ENCODE measurements at places on chromosomes 1 and 21.

DNA sequence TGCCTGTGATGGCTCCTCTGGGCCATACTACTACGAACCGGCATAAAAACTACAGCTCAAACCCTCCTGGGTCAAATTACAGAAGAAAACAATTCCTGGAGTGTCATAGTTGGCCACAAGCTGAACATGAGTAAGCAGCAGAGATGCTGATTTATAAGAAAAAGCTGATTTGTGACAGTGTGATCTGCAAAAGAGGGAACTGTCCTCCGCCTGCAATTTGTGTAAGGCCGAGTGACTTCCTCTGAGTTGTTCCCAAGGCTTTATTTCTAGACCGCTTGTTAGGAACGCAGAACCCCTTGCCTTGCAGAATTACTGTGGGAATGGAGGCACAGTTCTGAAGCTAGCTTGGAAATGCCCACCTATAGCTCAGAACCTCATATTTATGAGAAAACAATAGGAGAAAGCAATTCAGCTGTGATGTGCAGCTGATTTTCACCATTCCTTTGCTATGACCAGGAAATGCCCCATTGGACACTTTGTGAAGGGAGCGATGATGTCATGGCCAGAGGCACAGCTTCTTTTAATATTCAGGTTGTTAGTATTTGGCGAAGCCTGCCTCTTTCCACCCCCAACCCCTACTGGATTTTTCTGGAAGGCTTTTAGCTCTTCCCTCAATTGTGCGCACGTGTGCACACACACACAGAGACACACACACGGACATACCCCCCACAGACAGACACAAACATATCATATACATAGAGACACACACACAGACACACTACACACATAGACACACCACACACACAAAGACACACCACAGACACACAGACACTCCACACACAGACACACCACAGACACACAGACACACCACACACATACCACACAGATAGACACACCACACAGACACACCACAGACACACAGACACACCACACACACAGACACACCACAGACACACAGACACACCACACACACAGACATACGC lies 47.6 kb downstream of the IER5 start:
- no peak for DNase-seq

DNA sequence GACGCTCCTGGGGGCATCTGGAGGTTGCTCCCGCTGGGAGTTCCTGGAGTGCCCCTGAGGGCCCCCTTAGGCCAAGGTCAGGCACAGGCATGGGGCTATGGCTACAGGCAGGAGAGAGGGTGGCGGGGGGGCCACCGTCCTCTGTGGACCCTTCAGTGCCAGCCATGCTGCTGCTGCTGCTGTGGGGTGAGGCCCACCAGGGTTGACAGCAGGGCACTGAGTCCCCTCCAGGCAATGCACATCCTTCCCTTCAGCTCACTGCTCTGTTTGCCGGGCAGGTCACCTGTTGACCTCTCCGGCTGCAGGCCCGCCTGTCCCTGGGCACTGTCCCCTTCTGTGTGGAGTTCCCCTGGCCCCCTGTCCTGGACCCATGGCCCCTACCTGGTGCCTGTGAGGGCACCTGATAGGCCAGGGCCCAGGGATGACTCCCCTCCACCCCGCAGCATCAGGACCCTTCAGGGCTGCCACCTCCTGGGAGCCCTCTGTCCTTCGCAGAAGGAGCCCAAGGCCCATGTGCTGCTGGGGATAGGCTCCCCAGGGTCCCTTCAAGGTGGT lies 34.1 kb upstream of the ADARB1 start:
- no peak for DNase-seq

GRCh38 chr1:63958556-63958955 lies 184.7 kb downstream of the ROR1 start:
- no peak for DNase-seq

GRCh38 chr1:51491166-51491981 lies 27.7 kb downstream of the EPS15 start:
- no peak for DNase-seq
